DMS79 treated with DMSO at 0.1 percent for 48 hours (cell line): ENCODE measurements at places on chromosomes 11 and 22.

DNA sequence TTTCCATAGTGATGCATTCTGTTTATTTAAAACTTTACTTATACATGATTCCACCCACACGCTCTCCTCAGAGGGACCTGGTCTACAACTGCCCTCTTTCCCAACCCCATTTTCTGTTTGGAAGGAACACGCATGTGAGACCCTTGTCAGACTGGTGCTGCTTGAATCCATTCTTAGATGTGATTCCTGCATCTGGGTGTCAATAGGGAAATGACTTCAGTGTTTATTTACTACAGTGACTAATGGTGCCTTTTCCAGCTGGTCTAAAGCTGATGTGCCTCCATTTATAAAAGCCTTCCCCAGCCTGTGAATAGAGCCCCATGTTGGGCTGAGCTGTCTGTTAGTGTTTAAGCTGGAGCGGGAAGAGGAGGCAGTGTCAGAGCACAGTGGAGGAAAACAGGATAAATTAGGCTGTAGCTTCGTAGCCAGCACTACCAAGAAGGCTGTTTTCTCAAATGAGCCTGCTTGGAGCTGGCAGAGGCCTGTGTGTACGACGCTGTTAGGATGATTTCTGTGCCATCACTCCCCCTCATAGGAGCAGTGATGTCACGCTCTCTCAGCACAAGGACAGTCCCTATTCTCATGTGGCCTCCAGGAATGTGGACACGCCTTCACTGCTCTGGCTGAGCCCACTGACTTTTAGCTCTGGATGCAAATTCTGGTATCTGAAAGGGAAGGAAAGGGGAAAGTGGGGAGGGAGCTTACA lies 18.9 kb upstream of the C11orf96 start:
- no peak for DNase-seq

DNA sequence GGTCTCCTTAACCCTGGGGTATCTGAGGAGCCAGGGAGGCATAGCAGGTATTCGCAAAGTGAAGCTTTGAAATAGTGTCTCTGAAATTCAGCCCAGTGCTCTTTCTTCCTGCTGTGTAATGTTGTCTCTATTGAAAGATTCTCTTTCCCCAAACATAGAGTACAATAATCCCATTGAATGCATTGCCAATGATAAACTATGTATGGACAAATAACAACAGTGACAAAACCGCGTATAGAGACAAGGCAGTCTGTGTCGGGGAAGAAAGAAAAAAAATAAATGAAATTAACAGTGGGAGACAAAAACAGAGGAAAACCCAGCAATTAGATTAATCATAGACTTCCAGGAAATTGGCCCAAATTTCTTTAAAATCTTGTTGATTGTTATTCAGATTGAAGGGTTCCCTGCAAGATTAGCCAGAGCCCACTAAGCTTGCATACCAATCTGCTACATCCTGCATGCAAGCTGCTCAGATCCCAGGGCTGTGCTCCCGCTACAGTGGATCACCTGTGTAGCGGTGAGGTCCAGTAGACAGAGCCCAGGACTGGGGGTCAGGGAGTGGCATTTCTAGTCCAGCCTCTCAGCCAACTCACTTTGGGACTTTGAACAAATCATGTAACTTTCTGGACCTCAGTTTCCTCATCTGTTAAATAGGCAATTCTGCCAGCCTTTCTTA lies 492.8 kb downstream of the INSC start:
- no peak for DNase-seq

DNA sequence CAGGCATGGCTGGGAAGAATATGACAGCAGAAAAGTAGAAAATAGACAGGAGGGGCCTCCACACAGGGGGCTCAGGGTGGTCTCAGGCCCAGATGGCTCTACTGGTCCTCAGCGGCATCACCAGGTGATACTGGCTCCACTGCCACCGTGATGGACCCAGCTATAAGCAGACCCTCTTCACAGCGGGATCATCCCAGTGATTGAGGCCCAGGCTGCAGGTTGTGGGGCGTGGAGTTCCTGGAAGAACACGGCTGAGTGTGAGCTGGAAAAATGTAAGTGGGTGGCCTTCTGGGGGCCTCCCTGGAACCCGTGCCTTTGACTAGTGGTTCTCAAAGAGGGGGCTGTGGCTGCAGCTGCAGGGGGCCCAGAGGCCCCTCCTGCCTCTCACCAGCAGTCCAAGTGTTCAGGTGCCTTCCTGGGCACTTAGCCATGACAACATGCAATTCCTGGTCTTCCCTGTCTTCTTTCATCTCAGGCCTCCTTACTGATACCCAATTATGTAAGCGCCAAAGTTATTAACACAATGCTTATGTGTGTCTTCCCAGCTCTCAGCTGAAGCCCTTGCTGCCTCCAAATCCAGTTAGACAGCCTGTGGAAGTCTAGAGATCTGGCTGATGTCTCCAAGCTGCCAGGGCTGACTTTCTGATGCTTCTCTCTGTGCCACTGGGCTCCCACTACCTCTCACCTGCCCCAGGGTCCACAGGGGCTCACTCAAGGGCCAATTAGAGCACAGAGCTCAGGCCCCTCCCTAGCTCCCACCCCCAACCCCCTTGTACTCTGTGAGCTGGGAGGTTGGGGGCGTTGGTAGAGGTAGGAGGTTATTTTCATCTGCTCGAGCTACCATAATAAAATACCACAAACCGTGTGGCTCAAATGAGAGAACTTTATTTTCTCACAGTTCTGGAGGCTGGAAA lies 110.1 kb upstream of the LMO1 start:
- DNase-seq: no peak

DNA sequence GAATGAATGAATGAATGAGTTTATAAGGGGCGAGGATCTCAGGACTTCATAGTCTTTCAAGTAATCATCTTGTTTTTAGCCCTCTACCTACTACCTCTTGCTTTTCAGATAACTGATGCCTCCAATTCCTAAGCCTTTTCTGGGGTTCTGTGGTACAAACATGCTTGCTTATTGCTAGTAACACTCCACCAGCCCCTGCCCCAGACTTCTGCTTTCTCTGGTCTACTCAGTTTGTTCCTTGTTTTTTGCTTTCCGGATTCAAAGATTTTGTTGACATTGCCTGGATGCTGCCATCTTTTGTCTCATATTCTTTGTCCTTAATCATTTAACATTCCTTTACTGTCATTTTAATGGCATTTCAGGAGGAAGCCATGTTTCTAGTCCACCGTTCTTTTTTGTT lies 8.9 kb upstream of the TMEM9B start:
- no peak for DNase-seq

- no peak for DNase-seq
Measured at GRCh38 chr11:1375161-1375954, 14.4 kb upstream of the BRSK2 start.

DNA sequence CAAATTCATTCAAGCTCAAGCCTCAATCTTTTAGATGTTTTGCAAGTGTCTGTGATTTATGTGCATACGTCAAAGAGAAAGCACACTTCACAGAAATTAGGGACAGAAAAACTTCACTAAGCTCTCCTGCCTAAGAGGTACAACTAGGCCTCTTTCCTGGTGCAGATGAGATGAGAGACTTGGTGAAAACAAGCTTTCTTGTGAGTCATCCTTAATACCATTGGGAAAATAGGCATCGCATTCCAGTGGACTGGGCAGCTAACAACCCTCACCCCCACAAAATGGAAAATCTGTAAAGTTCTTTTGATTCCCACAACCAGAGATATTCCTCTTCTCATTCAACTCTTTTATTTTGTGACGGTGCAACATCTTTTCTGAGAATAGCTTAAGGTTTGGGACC lies 1110.4 kb upstream of the CCDC90B start:
- no peak for DNase-seq

DNA sequence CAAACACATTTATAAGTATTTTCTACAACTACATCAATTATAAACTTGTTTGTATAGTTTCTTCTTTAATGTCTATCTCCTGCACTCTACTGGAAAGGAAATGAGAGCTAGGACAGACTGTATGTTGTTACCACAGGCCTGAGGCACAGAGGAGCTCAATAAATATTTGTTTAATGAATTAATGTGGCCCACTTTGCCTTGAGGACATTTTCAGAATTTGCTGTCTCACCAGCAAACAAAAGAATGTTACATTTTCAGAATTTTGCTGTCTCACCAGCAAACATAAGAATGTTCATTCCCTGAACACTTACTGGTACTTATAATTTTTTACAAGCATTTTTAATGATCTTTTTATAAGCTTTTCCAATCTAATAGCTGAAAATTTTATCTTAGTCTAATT lies 41.9 kb upstream of the WNT7B start:
- DNase-seq: no peak

DNA sequence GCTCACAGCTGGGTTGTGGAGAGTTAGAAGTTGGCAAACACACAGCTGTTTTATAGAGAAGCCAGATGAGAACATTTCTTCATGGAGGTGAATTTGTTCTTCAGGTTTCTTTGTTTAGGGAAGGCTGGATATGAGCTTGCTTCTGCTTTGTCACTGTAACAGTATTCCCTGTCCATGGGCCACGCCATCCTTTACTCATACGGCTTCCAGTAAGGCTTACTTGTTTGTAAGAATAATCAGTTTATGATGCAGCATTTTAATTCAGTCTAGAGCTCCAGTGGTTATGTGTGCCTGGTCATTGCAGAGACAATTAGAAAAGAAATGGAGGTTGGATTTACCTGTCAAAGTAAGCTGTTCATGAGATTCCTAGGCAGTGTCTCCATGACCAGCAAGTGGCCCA lies 131.8 kb downstream of the TRIM44 start:
- DNase-seq: no peak

- peak; percentile 100 for DNase-seq
Measured at GRCh38 chr11:57667736-57668433, at the start of gene ZDHHC5. Gene ZDHHC5 (plus strand): TSS chr11:57668114. CDS start chr11:57673091, 4,977 bp downstream.

GRCh38 chr11:3810951-3811350 lies 2.6 kb downstream of the PGAP2 start:
- DNase-seq: no peak

DNA sequence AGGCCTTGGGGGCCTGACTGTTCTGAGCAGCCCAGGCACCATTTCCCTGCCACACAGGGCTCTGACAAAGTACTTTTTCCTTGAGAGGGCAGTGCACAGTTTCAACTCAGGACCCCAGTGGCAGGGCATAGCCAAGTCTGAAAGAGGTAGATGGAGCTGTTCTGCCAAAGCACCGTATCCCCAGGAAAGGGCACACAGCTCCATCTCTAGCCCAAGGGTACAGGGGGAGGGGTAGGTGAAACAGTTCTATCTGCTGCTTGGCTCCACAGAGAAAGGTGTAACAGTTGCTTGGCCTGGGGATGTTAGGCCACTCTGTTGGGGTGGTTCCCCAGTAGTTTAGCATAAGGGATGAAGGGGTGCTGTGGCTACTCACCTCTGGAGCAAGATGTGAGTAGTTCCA lies 47.8 kb downstream of the GDPD4 start:
- DNase-seq: no peak

- DNase-seq: no peak
Measured at GRCh38 chr22:50371101-50371648, 28.0 kb downstream of the PPP6R2 start.

GRCh38 chr22:37880668-37881440 lies 25.2 kb upstream of the MICALL1 start:
- no peak for DNase-seq

GRCh38 chr11:57491371-57492061 lies 24.0 kb downstream of the SLC43A1 start:
- DNase-seq: no peak
